Endothelial cell of umbilical vein (primary cell): ENCODE measurements at places on chromosomes 1 and 21. TPM values are rescaled to one million over a fixed set of nuclear protein-coding genes. Genes with fewer than 3 reads are reported as not detected.
A peak's percentile ranks its signal among the peaks of the same experiment; 100 is the strongest.

GJA4 gene
- polyA plus RNA-seq: 175 and 265 TPM in 2 replicates

GRCh38 chr21:38948377-38949069, 142.8 kb downstream of the ETS2 start:
- DNase-seq: no peak

DNA sequence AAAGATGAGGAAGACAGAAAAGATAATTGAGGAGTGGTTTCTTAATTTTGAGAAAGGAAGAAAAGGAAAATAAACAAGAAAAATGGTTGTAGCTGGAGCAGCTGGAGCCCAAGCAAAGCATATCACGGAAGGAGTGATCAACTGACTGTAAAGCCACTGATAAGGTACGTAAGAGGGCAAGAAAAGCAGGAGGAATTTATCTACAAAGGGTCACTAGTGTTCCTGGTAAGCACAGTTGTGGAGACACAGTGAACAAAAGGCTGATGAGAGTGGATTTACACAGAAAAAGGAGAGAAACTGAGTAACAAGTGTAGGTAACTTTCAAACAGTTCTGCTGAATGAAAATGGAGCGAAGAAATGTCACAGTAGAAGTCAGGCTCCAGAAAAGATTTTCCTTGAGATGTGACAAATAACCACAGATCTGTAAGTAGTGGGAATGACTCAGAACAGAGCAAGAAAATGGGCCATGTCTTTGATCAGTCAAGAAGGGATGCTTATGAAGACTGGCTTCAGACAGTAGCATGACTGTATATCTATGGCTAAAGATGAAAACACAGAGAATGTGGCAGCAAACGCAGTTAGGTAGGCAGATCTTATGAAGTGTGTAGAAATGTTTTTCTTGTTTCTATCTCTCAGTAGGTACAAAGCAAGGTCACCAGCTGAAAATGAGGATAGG, 45.6 kb upstream of the RBM34 start:
- DNase-seq: no peak

- DNase-seq: no peak
These were observed 323.1 kb downstream of the HHIPL2 start for GRCh38 chr1:222224636-222225315.

GRCh38 chr1:214425101-214425500, 126.3 kb downstream of the PTPN14 start:
- DNase-seq: no peak

GRCh38 chr1:8329439-8329838, 11.5 kb downstream of the SLC45A1 start:
- DNase-seq: no peak

- DNase-seq: no peak
These were observed 38.8 kb downstream of the DTL start for GRCh38 chr1:212074313-212074712.

DNA sequence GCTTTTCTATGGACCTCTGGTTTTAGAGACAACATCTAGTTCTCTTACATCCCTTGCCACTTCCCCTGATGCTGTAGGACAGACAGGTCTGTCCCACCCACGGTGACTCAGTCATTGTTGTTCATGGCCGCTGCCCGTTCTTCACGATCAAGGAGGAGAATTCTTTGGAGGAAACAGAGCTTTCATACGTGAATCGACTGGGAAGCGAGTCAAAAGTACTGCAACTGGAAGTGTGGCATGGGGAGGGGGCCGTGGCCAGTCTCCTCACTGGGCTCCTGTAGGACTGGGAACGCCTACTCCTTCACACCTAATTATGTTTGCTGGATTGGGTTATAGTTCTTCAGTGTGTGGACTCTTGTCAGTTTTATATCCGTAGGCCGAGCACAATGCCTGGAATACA, 4.4 kb upstream of the SLC37A1 start:
- DNase-seq: peak; percentile 15

PPIAL4G gene
- not detected in 2 replicates for polyA plus RNA-seq

SYDE2 gene
- polyA plus RNA-seq: 0.41 and 0.52 TPM in 2 replicates

DNA sequence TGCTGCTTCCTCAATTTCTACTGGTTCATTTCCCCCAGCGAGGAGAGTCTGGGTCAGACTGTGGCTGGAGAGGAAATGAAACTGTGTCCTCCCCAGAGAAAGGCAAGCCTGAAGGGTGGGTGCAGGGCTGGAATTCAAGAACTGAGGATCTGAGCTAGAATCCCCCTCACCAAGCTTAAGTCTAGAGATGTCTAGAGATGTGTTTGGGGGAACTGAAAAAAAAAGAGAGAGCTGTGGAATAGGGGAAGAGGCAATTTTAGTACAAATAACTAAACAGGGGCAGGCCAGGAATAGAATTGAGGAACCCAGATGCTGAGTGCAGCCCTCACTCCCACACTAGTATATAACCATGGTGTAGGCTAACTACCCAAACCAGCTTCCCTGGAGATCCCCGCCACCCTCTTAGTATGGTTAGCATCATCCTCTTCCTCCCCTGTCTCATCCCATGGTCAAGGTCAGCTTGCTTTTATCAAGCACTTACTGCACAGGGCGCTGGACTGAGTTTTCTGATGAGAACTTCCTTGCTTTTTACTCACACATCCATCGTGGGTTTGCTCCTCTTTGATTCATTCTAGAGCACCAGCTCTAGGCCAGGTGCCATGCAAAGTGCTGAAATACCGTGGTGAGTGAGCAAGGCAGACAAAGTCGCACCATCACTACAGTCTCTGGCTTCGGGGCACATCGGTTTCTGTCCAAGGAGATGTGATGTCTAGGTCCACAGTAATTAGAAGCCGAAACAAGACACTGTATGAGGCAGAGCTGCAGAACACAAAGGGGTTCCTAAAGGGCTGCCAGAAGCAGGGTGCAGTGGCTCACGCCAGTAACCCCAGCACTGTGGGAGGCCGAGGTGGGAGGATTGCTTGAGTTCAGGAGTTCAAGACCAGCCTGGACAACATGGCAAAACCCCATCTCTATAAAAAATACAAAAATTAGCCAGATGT, 112.9 kb upstream of the IPO9 start:
- DNase-seq: no peak

DNA sequence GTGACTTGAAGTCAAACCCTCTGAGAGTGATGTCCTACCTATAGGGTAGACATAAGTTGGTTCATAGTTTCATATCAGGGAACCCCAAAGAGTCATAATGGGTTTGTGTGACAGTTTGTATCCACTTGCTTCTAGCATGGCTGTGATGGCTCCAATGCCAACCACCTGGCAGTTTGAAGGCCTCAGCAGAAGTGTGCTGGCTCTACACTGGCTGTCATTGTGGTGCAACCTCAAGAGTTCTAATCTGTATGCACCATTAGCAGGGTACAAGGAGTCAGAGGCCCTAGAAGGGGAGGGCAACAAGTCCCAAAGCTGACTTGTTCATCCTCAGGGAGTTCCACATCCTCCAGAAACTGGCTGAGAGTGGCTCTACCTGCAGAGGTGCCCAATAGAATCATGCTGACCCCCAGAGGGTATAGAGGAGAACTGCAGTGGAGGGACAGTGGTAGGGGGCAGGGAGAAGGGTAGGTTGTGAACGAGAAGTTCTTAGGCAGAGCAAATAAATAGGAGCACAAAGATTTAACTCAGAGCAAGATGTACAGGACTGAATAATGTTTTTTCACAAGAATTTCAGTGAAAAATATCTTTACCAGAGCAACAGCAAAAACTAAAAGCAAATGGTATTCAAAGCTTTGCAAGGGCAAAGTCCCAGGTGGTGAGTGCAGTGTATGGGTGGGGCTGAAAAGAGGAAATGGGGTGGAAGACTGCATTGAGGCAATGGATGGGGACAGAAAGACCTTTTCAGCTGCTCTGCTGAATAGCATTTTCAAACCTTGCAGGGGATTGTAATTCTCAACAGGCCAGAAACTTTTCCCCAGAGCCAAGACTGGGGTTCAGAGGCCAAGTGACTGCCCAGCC, 3.2 kb downstream of the FCRL2 start:
- DNase-seq: no peak

DNA sequence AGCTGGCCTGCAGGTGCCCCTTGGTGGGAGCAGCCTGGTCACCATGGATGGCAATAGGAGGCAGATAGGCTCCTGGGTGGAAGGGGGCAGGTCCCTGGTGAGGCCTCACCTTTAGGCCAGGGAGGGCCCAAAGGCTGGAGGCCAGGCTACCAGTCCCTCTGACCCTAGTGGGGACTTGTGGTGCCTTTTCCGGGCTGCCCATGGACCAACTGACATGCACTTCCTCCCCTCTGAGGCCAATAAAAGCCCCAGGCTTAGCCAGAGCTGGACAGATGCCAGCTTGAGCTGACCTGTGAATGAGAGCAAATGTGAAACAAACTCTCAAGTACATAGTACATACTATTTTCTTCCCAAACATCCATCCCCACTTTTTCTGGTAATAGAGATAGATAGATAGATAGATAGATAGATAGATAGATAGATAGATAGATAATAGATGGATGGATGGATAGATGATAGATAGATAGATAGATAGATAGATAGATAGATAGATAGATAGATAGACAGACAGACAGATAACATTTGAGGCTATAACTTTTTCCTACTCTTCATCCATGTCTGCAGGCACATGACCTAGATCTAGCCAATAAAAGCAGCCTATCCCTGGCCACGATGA, 9.2 kb upstream of the CTTNBP2NL start:
- DNase-seq: peak; percentile 27

DNA sequence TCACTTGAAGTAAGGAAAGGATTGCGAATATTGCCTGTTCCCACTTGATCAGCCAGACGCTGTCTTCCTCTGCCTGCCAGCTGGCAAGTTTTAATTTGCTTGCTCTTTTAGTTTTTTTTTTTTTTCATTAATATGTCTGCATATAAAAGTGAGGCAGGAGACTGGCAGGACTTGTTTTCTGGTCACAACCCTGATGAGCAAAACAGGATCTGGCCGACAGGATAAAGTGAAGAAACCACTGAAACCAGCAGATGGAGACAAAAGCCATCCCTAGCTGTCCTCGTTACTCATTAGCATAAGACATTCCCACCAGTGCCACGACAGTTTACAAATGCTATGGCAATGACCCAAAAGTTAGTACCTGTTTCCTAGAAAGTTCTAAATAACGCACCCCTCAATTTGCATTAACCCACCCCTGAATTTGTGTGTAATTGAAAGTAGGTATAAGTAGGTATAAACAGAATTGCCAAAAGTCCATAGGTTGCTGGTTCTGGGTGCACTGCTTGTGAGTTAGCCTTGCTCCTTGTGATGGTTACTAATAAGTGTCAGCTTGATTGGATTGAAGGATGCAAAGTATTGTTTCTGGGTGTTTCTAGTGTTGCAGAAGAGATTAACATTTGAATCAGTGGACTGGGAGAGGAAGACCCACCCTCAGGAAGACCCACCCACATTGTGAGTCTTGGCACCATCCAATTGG, 60.8 kb downstream of the ZNF684 start:
- peak; percentile 47 for DNase-seq

DNA sequence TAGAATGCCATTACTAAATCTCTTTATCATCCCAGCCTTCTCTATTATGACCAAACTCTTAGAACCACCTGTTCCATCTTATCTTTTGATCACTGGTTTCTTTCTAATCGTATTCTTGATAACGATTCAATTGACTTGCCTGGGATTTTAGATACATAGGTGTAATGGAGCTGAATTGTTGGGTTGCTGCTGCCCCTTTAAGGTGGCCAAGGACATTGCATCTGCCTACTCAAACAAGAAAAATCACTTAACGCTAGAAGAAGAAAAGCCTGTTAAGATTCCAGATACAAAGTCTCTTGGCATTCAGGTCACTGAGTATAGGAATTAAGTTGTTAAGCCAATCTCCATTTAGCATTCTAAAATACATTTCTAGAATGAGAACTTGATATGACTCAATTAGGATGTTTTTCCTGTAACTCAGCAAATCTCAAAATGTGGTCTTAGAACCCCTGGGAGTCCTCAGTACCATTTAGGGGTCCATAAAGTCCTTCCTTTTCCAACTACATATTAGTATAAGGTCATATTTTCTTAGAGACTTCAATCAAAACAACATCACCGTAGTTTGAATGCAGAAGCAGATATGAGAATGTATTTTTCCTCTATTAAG, 12.4 kb downstream of the NEXN start:
- DNase-seq: peak; percentile 83

DNA sequence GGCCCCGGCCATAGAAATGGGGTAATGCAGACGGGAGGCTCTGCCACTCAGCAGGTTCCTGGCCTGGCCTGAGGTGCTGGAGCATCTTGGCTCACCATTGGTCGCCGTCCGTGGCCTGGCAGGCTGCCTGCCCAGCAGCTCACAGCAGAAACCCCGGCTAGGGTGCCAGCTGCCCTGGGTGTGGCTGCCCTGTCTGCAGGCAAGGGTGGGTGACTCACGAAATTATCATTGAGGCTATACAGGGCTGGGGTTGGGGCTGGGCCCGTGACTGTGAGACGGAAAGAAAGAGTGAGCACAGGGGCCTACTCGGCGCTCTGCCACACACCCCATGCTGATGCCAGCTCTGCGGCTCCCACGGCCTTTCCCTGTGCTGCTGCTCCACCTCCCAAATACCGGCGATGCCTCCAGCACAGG, 8.0 kb upstream of the PKP1 start:
- DNase-seq: no peak

BSND gene
- polyA plus RNA-seq: not detected in 2 replicates

PGLYRP3 gene
- not detected in 2 replicates for polyA plus RNA-seq

DISP1 gene
- polyA plus RNA-seq: 3.9 and 4.6 TPM in 2 replicates

- no peak for DNase-seq
These were observed 183.1 kb downstream of the LMX1A start for GRCh38 chr1:165173409-165173808.

CFAP410 gene
- polyA plus RNA-seq: 12.2 and 15.0 TPM in 2 replicates

DNA sequence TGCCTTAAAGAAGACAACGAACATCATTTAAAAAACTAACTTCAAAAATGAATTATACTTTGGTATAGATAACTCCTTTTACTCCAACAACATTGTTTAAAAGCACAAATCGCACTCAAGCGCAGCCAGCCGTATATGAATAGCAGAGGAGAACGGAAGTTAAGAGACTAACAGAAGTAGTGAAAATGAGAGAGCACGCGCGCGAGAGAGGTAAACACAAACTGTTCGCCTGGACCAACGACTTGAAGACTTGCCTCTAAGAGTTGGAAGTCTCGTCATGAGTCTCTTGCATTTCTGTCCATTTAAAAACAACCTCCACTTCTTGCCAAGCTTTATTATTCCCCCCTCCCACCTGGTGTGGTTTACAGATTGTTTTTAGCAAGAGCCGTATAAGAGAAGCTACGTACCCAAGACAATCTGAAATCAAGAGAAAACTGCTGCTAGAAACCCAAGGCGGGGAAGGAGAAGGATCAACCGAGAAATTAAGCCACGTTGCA, 479 bp downstream of the SELENOF start:
- no peak for DNase-seq

GRCh38 chr1:27542463-27543273, 52.7 kb upstream of the WASF2 start:
- peak; percentile 17 for DNase-seq

DHDDS gene
- 44.3 and 51.3 TPM in 2 replicates for polyA plus RNA-seq

- peak; percentile 86 for DNase-seq
These were observed 200.7 kb downstream of the KCNT2 start for GRCh38 chr1:196407358-196408051.

PRDM16 gene
- polyA plus RNA-seq: not detected in 2 replicates
